Activated CD4-positive, alpha-beta T cell treated with anti-CD3 and anti-CD28 coated beads for 4 hours (primary cell): ENCODE measurements at places on chromosomes 6 and 20.

DNA sequence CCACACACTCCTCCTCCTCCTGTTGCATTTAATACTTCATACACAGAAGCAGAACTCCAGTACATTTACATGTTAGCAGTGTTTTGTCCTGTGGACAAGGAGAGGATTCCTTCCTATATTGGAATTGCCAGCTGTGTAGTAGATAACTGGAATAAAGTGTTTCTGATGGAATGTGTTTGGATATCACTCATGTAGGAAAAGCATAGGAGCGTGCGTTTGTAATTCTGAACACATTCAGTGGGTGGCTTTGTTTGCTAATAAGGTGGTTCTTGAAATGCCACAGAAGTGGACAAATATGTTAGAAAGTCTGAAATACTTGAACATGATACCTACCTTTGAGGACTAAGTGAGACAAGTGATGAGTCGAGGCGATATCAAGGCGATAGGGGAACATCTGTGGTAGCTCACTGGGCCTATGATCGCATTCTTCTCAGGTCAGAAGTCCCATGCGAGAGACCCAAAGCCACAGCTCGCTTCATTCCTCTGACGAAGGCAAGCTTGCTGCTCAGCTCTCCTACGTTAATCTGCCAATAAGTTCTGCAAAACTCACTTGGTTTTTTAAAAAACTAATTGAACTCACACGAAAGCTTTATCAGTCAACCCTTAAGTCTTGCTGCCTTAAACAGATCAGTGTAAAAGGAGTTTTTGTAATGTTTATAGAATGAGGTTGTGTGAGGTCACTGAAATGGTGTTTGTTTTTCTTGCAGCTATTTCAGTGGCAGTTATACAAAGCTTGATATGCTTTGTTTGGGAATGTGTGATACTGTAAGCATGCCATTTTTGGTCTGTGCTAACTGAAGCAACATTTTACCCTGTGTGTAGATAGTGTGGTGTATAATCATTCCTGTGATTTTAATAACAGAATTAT lies 159.9 kb downstream of the SOX4 start:
- no peak for DNase-seq

GRCh38 chr6:82074556-82074955 lies 173.0 kb downstream of the IBTK start:
- no peak for DNase-seq

DNA sequence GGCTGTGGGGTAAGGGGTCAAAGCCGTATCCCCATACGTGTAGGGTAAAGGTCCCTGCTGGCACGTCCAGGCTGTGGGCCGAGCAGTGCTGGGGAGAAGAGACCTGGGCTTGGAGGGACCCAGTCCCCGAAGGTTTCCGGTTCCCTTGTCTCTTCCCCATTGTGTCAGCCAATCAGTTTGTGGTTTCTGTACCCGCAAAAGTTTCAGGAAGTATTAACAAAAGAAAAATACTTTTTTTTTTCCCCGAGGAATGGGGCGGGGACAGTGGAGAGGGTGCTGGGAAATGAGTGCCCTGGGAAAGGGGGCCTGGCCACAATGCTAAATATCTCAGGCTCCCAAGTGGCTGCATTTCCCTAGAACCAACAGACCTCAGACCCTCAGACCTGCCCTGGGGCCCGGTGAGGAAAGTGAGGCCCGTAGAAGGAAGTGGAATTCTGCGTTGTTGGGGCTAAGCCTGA lies 15.2 kb upstream of the AMD1 start:
- no peak for DNase-seq

DNA sequence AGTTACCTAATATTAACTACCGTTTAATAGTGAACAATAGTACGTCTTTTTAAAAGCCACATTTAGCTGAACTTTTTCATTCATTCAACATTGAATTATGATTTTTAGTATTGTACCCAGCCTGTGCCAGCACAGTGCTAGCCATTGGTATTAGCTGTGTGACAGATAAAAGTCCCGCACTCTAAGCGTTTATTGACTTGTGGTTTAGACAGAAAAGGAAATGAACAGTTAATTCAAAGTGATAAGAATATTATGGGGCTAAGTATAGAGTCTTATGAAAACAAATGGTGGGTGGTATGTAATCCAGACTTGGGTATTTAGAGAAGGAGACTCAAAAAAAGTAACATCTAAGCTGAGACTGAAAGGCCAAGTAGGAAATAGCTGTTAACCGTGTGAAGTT lies 202.3 kb downstream of the RPS12 start:
- no peak for DNase-seq
